ENCODE measurements at places on chromosomes 11 and 22. TPM values are rescaled to one million over a fixed set of nuclear protein-coding genes. Genes with fewer than 3 reads are reported as not detected.
A peak's percentile ranks its signal among the peaks of the same experiment; 100 is the strongest.

The C11orf87 gene
- total RNA-seq, result not detected

The LRRC51 gene
- 10.1 TPM for total RNA-seq

The PGM2L1 gene
- 9.9 TPM for total RNA-seq

The OR4C15 gene
- not detected for total RNA-seq

The OR2D2 gene
- total RNA-seq, result 0.22 TPM

The KREMEN1 gene
- total RNA-seq, result 24.0 TPM

The MAPK11 gene
- total RNA-seq, result 1.2 TPM

The CHRDL2 gene
- total RNA-seq, result not detected

The CTSW gene
- total RNA-seq, result 1.5 TPM

The DRD4 gene
- 1.3 TPM for total RNA-seq

The MB gene
- 8.4 TPM for total RNA-seq

The ROBO4 gene
- total RNA-seq, result 4.3 TPM

The TMPRSS5 gene
- total RNA-seq, result 0.73 TPM

GRCh38 chr22:32411402-32411801, 645 bp downstream of the RTCB start:
- DNase-seq, result no peak

DNA sequence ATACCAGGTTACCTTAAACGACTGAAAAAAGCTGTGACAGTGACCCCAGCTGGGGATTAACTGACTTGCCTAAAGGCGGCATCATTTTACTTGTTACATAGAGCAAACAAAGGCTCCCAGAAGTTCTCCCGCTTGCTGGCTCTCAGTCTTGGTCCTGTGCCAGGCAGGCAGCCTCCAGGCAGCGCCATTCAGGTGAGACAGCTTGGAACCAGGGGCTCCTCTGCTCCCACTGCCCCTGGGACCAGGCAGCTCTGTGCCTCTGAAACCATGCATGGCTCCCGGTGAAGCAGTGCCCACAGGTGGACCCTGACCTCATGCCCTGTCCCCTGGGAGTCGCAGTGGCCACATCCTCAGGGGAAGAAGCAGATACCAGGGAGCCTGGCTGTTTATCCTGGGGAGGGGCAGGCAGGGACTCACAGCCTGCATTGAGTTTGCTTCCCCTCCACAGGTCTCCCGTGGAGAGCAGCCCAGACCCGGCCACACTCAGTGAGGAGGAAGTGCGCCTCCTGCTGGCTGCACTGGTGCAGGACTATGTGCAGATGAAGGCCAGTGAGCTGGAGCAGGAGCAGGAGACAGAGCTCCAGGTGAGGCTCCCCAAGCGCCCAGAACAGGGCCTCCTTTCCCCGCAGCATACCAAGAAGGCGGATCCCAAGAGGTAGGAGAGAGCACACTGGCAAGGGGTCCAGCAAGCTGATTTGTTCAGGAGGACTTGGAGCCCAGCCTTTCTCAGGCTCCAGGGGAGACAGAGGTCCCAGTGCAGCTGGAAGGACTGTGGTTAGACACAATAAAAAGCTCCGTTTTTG, 15.6 kb upstream of the CYP2R1 start:
- peak; percentile 93 for DNase-seq

DNA sequence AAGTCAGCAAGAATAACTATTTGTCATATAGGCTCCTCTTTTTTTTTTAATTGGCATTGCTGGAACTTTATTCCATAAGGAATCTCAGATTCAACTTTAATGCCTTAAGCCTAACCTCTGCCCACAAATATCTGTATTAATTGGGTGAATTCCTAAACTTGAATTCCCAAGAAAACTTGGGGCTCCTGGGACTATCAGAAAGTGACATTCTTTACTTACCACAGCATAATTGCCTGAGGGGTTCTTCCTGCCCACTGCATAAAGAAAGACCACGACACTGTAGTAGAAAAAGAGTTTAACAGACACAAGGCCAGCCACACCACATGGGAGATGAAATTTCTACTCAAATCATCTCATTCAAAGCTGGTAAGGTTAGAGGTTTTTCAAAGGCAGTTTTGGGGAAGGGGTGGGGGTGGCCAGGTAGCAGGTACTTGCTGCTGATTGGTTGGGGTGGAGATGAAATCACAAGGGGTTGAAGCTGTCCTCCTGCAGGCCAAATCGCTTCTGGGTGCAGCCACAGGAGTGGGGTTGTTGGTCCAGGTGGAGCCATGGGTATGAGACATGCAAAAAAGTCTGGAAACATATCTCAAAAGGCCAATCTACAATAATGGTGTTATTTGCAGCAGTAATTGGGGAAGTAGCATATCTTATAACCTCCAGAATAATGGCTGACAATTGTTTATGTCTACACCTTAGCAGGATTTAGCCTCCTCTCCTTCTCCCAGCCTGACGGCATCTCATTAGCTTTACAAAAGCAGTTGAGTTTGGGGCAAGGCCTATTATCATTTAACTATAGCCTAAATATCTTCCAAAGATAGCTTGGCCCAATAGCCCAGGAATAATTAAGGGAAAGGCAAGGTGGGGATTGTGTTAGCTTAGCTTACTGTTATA, 4.8 kb upstream of the NLRP10 start:
- no peak for DNase-seq

GRCh38 chr22:32796865-32797573, 4.5 kb upstream of the TIMP3 start:
- DNase-seq, result peak; percentile 64

- DNase-seq, result no peak
Measured at GRCh38 chr11:105447936-105448702, 161.8 kb upstream of the GRIA4 start.

DNA sequence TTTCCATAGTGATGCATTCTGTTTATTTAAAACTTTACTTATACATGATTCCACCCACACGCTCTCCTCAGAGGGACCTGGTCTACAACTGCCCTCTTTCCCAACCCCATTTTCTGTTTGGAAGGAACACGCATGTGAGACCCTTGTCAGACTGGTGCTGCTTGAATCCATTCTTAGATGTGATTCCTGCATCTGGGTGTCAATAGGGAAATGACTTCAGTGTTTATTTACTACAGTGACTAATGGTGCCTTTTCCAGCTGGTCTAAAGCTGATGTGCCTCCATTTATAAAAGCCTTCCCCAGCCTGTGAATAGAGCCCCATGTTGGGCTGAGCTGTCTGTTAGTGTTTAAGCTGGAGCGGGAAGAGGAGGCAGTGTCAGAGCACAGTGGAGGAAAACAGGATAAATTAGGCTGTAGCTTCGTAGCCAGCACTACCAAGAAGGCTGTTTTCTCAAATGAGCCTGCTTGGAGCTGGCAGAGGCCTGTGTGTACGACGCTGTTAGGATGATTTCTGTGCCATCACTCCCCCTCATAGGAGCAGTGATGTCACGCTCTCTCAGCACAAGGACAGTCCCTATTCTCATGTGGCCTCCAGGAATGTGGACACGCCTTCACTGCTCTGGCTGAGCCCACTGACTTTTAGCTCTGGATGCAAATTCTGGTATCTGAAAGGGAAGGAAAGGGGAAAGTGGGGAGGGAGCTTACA, 18.9 kb upstream of the C11orf96 start:
- no peak for DNase-seq

DNA sequence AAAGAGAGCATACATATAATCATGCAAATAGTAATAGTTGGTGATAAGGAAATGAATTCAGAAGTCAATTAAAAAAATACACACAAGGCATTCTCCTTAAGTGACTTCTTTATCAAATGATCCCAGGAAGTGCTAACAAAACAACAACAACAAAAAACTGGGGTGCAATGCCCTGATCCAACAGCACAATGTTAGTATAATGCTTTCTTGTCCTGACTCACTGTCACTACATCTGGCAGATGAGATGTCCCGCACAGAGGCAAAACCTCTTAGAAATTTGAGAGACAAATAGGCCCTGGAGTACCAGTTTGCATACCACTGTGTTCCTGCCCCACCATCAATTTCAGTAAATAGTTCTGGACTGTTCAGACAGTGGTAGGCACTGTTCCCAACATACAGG, 11.0 kb upstream of the AMBRA1 start:
- DNase-seq, result no peak

- DNase-seq, result no peak
Measured at GRCh38 chr11:108512708-108513107, 14.5 kb upstream of the POGLUT3 start.

DNA sequence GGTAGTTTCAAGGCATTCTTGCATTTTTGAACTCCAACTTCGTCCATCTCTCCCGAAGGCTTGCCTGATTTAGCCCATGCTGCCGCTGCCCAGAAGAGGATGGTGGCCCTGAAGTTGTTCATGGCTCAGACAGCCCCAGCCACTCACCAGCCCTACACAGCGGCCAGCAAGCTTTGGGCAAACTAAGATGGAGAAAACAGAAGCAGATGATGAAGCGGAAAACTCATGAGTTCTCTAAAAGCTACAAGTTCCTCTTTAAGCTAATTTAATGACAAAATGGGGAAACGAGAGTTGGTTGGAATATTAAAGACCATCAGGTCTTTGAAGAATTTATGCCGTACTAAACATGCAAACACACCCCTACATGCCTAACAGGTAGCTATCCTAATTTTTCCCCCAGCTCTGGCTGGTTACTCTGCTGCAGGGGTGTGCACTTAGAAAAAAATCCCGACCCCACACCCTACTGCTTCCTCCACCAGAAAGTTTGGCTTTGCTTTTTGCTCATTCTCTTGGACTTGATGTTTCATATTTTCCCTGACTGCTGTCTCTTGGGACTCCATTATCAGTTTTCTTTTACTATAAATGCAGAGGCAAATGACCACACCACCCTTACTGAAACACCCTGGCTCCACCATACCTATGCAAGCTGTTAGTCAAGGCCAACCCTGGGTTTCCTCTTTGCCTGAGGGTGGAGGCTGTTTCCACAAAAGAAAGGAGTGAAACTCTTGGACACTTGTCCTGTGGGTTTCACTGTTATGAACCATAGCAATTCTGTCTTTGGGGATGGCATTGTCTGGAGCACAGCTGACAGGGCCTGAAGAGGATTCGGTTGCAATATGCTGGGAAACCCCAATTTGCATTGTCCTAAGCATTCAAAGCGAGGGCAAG, at the start of gene MPEG1:
Gene MPEG1 (minus strand): TSS at position 184 of the 888 bp plus-strand sequence. CDS start 62 bp downstream, at position 122.
- DNase-seq, result no peak

GRCh38 chr11:61955422-61956135, 5.4 kb downstream of the BEST1 start:
- DNase-seq, result no peak

Measured in left colon (tissue), 2 donors.